ENCODE measurements at places on chromosomes 6 and 20. TPM values are rescaled to one million over a fixed set of nuclear protein-coding genes. Genes with fewer than 3 reads are reported as not detected.

The STX16 gene
- polyA plus RNA-seq, result 35.1 TPM

The ZNF334 gene
- 0.99 TPM for polyA plus RNA-seq

The OPRL1 gene
- 0.49 TPM for polyA plus RNA-seq

The CBLN4 gene
- not detected for polyA plus RNA-seq

The EPPIN gene
- polyA plus RNA-seq, result not detected

The VIP gene
- polyA plus RNA-seq, result not detected

The CCN2 gene
- 347 TPM for polyA plus RNA-seq

The EYA2 gene
- 0.37 TPM for polyA plus RNA-seq

The SLC22A2 gene
- not detected for polyA plus RNA-seq

GRCh38 chr20:15065794-15066193 lies 728.4 kb upstream of the FLRT3 start:
- DNase-seq, result no peak

DNA sequence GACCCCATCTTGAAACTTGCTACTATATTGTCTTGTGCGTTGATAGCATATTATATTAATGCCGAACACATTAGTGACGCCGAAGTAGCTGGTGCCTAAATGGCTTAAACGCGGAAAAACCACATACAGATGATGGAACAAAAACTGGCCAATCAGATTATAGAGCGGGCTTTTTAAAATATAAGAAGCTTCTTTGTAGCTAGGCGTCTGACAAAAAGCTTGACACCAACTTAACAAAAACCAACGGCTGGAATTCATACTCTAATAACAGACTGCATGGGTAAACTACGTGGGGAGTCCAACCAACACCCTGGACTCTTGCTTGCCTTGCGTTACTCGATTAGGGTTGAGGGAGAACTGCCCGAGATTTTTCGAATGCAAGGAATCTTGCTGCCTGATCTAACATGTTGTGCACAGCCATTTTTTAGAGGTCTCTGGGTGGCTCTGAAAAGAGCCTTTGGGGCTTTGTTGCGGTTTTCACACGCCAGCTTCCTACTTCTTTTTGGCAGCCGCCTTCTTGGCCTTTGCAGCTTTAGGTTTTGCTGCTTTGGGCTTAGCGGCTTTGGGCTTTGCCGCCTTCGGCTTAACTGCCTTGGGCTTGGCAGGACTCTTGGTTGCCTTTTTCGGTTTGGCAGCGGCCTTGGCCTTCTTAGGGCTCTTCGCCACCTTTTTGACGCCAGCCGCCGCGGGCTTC lies 45.7 kb downstream of the OR2B2 start:
- DNase-seq, result peak; percentile 72

DNA sequence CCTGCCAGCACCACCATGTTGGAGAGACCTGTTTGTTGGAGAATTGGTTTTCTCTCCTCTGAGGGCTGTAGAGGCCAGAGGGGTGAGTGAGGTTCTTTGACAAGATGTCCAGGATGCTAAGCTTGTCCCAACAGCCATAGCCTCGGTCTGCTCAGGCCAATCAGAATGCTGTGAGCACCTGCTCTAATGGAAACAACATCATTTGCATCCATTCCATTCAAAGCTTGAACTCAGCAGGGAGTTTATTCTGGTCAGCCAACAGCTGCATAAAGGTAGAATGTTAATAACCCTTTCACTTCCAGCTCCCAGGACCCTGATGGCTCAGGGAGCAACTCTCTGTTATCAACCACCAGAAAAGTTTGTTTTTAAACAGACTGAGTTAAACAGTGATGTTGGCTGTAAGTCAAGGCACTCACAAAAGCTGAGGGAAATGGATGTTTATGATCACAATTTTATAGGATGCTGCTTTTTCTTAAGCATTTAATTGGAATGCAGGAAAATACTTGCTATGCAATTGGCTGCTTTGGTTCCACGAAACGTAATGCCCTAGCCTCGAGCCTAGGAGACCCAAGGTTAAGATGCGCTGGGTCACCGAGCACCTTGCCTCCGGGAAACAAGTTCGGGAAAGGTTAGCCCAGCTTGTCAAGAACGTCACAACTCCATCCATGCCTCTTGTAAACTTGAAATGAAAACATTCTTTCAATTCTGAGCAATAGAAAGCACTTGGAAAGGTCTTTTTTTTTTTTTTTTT lies 155.2 kb downstream of the NFATC2 start:
- no peak for DNase-seq

GRCh38 chr6:63887002-63887751 lies 251.6 kb downstream of the PHF3 start:
- DNase-seq, result no peak

DNA sequence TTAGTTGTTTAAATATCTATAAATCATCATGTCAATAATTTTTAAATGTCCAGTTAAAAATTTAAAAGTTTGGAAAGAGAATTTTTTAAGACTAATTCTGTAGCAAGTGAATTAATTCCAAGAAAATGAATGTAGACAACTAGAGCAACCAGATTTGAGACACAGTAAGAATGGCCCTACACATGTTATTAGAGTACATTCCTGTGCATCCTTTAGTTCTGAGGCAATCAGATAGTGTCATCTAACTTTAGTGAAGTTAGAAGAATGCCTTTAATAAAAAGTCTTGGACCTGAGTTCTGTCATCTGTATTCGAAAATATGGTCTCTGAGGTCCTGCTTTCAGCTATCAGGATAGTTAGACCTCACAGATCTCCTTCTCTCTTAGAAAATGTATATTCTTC lies 63.7 kb downstream of the HIVEP2 start:
- DNase-seq, result no peak

- no peak for DNase-seq
Observed at GRCh38 chr20:62142252-62143080, 728 bp downstream of the PSMA7 start.

DNA sequence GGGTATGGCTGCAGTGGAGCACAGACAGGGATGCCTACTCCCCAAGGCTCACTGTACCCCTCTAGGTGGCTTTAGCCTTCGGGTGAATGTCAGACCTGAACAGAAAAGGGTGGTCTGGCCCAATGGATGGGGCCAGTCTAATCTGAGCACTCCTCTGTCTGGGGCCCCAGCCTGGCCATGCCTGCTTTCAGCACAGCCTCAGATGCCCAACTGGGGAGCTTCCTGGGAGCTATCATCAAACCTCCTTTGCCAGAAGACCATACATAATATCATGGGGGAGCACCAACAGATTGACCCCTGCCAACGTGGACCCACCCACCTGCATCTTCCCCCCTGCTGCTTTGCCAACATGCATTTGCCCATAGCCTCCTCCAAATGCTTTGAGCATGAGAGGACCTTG lies 454.1 kb upstream of the KHDRBS2 start:
- DNase-seq, result no peak

- DNase-seq, result peak; percentile 27
Observed at GRCh38 chr6:25105070-25105925, 169.5 kb upstream of the RIPOR2 start.

- DNase-seq, result peak; percentile 99
Observed at GRCh38 chr20:41003143-41003935, 25.3 kb upstream of the TOP1 start.

DNA sequence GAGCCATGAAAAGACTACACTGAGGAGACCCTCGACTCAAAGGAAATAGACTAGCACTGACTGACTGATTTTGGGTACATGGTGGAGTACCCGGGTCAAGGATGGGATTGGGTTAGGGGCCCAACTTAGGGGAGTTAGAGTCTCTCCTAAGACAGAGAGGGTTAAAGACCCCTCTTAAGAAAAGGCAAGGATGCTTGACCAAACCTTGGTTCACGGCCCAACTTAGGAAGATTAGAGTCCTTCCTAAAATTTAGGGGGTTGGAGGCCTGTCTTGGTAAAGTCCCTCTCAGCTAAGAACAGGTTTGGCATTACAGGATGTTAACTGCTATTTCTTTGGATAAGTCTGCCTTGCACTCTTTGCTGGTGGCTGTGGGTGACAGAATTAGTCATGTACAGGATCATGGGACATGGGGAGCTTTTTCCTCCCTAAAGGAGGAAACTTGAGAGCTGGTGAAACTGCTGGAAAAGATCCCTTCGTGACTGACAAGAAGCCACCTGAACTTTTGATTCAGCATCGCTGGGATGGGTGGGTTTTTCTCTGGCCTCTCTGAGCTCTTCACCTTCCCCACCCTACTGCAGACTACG lies 12.3 kb upstream of the SLC22A16 start:
- no peak for DNase-seq

DNA sequence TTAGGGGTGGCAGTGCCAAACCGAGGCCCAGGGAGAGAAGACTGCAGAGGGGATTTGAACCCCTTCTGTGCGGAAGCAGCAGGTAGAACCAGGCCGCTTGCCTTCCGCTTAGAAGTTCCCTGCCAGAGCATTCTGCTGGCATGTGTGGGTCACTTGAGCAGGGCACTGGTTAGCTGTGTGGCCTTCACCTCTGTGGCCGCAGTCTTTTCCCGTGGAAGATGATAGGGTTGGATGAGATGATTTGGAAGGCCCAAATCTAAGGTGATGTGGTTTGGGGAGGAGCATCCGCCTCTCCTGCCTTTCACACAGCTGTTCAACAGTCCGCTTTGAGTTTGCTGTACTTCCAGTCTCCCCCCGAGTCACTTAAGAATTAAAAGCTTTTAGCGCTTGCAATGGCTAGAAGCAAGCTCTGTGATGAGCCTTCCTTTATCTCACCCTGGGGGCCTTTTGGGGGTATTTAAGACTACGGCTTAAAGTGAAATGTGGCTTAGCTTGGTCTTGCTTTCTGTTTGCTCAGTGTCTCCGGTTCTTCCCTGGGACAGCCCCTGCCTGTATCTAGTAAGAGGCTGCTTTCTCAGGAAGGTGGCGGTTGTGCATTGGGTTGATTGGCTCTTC lies 743 bp downstream of the CMTR1 start:
- peak; percentile 24 for DNase-seq

DNA sequence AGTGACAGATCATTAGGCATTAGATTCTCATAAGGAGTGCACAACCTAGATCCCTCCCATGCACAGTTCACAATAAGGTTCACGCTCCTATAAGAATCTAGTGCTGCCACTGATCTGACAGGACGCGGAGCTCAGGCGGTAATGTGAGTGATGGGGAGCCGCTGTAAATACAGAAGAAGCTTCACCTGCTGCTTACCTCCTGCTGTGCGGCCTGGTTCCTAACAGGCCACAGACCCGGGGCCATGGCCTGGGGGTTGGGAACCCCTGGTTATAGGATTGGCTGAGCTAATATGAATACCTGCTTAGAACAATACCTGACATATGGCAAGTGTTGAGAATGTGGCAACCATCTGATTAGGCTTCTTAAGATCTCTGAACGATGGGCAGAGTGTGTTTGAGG lies 2.4 kb downstream of the PNPLA1 start:
- no peak for DNase-seq

DNA sequence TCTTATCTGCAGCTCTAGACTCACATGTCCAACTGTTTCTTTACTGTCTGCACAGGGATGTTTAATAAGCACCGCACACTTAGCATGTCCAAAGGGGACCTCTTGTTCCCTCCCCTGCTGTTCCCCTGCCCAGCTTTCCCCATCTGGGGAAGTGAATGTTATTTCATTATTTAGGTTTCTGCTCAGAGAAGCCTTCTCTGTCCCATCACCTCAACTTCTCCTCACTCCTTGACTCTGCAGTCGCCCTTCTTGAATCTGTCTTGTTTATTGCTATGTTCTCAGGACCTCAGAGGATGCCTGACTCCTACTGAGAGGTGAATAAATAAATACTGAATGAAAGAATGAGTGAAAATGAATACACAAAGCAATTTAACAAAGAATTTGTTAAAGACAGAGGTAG lies 121.0 kb downstream of the SASH1 start:
- DNase-seq, result no peak

- peak; percentile 9 for DNase-seq
Observed at GRCh38 chr6:63742060-63742459, 106.5 kb downstream of the PHF3 start.

Data from fibroblast of lung (primary cell).